ENCODE measurements at places on chromosomes 3 and 15. TPM values are rescaled to one million over a fixed set of nuclear protein-coding genes. Genes with fewer than 3 reads are reported as not detected.
A peak's percentile ranks its signal among the peaks of the same experiment; 100 is the strongest.

Gene SLC12A1
- not detected for total RNA-seq

- DNase-seq: peak; percentile 36
These were observed 212.3 kb downstream of the RPLP1 start for GRCh38 chr15:69664572-69665571.

- DNase-seq: no peak
These were observed 26.6 kb upstream of the PLXNA1 start for GRCh38 chr3:126956361-126956760.

DNA sequence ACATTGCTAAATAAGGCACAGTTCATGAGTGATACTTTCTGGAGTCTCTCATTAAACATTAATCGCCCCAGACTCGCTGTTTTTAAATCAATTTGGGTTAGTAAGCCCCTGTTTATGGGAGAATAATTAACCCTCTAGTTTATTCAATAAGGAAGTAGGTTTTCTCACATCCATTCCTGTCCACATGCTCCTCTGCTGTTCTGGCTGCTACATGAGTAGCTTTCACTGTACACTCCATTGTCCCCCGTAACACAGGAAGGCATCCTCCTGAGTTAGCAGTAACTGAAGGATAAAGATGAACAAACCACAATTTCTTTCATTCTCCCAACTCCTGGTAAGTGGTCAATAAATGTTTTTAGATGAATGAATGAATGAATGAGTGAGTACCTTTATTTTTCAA, 378.5 kb downstream of the DIPK2A start:
- no peak for DNase-seq

DNA sequence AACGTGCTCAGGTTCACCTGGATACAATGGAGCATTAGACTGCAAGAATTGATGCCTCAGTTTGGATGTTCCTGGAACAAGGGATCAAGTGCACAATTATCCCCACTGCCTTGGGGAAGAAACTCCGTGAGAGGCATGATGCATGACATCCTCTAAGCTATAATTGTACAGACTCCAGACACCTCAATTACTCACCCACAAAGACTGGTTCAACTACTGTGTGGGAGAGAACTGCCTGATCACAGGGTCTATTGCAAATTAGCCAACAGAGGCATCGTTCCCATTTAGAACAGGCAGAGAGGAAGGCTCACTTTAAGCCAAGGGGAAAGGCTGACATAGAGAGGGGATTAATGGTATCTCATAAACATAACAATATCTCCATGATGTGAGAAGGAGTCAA, 43.5 kb downstream of the ARRDC4 start:
- DNase-seq: no peak

DNA sequence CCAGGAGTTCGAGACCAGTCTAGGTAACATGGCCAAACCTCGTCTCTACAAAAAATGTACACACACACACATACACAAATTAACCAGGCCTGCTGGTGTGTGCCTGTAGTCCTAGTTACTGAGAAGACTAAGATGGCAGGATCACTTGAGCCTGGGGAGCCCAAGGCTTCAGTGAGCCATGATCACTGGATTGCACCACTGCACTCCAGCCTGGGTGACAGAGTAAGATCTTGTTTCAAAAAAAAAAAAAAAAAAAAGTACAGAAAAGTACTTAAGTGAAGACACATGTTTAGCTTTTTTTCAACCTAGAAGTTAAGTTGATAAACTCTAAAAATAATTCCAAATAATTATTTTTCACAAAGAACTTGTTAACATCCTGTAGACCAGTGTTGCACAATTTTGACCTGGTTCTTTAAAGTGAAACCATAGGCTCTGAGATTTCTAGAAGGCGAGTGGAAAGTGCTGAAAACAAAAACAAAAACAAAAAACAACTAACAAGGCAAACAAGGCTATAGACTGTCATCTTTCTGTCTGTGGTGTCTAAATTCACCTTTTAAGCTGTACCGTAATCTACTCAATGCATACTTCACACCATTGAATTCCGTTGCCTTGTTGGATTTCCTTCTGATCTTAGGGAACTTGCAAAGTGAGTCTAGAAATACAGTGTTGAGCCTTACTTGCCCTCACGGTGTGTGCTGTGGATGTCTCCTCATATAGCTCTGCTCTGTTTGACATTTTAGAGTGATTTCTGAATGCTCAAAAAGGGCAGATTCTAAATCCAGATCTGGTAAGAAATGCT, 63.5 kb downstream of the CHST2 start:
- no peak for DNase-seq

Gene ZIC4
- not detected for total RNA-seq

Gene USP4
- total RNA-seq: 21.6 TPM

GRCh38 chr3:196528639-196529233, 13.6 kb upstream of the SMCO1 start:
- peak; percentile 17 for DNase-seq

DNA sequence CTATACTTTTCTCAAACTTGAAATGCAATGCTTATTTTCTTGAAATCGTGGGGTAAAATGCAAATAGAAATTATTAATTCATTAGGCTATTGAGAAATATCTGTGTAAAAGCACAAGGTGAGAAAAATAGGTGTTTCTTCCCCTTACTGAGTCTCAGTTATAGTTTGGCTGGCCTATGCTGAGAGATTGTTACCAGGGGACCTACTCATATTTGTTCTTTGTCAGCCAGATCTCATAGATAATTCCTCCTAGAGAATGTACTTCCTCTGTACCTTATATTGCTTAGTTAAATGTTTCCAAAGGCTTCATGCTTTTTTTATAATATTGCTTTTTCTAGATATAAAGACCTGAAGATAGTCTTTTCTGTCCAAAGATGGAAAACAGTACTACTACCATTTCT, 60.0 kb upstream of the TRPC1 start:
- DNase-seq: no peak

Gene CYP8B1
- not detected for total RNA-seq

DNA sequence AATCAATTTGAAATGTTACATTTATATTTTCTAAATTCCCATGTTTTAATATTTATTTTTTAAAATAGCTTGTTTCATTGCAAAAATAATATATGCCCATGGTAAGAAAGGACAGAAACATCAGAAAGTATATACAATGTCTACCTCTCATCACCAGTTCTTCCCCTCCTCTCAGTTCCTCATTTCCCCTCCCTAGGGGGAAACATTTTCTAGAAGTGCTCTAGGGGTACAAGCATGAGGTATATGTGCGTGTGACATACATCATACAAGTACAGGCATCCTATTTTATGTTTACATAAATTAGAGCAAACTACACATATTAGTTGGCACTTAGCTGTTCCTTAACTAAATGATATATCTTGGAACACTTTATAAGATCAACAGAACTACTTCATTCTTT, 189.3 kb upstream of the VEPH1 start:
- no peak for DNase-seq

Gene CXCR6
- total RNA-seq: 0.27 TPM

DNA sequence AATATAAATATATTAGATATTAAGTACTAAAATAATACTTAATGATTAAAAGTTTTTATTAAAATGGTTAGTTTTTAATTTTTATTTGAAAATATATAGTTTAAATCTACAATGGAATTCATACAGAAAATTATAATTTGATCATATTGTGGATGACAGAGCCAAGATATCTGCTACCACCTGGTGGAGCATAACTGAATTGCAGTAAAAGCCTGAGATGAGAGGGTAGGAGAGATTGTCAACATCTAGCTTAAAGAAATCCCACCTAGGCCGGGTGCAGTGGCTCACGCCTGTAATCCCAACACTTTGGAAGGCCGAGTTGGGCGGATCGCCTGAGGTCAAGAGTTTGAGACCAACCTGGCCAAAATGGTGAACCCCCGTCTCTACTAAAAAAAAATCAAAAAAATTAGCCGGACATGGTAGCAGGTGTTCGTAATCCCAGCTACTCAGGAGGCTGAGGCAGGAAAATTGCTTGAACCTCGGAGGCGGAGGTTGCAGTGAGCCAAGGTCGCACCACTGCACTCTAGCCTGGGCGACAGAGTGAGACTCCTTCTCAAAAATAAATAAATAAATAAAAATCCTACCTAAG, 25.1 kb upstream of the CSTA start:
- no peak for DNase-seq

DNA sequence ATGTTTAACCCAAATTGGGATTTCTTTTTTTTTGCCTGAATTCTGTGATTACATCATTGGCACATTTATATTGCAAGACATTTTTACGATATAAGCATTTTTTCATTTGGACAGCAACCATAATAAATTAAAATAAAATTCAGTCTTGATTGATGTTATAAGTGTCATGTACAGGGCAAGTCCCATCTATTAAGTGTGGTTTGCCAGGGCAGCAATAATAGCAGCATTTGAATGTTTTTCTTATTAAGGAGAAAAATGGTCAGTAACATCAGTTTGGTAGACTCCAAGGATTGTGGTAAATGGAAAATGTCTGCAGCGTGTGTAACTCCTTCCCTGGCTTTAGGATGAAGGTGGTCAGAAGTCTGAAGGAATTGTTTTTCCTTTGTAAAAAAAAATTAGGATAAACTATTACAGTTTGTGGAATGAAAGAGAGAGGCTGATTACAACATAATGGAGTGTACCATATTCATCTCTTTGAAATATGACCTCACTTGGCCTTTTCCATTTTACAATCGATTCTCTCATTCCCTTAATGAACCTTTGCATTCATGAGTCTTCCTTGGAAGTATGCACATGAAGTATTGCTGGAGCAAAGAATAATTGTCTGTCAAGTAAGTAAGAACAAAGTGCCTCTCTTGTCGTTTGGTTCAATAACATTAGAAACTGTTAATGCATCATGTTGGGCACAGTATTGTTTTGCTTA, 405.4 kb upstream of the THRB start:
- no peak for DNase-seq

DNA sequence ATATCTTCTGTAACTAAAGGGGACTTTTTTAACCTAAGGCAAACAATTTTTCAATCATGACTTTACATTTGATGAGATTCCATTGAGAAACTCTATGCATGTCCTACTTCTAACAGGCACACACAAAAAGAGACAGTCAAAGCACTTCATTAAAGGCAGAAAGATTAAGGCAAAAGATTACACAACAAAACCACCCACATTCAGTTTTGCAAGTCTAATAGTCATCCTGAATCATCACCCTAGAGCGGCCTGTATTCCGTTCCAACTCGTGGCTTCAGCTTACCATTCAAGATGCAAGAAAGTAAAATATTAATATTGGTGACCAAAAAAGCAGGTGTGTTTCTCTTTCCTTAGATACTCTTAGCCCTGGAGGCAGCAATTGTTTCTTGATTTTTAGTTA, 205.9 kb downstream of the P3H2 start:
- DNase-seq: no peak
